ENCODE measurements at places on chromosomes 4 and X.

GRCh38 chr4:87053176-87053658, 118.4 kb downstream of the AFF1 start:
- DNase-seq, result no peak

- no peak for DNase-seq
Observed at GRCh38 chr4:15451866-15452765, 17.6 kb upstream of the CC2D2A start.

DNA sequence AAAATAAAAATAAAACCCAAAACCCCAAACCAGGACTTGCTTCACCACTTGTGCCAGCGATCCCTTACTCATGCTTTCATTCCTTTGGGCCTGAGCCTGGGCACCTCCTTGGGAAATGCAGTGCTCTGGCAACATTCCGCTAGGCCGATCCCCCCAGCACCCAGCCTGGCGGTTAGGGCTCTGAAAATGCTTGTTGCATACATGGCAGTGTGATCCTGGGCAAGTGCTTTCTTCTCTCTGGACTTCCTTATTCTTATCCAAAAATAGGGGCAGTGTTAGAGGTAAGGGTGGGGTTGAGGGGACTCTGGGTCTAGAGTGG, 4.6 kb downstream of the ZNF185 start:
- no peak for DNase-seq

DNA sequence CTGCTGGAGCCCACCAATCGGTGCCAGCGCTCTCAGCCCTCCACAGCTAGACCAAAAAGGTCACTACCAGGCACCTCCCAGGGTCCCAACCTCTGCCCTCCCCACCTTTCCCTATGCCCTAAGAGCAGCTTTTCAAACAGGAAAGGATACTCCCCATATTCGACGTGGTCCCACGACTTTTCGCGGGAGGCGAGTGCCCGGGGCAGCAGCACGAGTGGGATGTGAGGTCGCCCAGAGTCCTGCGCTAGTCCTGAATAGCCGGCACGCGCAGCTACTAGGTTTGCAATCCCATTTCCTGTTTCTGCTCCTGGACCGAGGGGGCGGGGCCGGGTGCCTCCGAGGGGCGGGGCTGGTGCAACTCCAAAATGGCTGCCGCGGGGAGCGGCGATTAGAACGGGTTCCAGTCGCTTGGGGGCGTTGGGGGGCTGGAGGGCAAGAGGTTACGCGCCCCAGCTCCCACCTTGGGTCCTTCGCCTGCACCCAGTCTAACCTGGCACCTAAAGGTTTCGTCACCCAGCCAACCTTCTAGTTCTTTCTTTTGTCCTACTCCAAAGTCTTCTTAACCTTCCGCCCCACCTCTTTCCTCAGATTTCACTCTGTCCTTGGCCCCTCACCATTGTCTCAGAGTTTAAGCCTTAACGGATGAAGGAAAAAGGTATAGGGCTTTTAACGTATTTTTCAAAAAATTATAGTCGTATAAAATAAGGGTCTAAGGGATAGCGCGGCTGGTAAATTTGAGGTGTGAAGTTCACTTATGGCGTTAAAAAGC, 85.0 kb upstream of the TENT5D start:
- no peak for DNase-seq

DNA sequence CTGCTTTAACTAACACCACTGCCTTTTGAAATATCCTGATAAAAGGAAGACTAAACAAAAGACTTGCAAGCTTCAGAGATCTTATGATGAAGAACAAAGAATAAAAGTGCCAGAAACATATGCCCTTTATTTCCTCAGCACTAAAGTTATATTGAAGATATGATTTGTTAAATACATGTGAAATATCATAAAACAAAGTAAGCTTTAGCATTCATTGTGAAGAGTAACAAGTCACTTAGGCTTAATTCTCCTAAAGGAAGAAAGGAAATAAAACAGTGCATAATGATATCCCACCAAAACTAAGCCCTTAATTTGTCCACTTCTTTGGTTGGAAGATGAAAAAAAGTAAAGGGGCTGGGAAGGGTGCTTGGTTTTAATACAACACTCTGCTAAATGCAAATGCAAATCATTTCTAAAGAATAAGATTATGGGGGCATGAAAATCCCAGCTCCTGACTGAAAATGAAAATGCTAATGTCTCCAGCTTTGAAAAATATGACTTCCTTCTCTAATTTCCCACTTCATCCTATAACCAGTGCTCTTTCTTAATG, 227.2 kb downstream of the FAT4 start:
- DNase-seq, result no peak

- DNase-seq, result no peak
Observed at GRCh38 chrX:43500246-43500645, 155.9 kb upstream of the MAOA start.

DNA sequence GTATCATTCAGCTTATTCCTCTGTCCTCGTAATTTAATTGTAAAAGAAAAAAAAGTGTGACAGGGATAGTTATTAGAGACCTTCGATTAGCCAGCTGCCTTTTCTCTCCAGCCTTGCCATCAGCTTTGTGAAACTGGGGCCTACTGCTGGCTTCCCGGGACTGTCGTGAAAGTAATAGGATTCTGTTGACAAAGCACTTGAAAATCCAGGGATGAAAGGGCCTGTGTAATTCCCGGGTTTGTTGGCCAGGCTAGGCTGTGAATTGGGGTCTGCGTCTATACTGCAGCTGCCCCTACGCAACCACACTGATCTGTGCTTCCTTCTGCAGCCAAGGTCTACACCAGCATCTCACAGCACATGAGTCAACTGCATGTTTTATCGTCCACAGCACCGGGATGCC, 120.4 kb upstream of the SCML1 start:
- DNase-seq, result no peak

DNA sequence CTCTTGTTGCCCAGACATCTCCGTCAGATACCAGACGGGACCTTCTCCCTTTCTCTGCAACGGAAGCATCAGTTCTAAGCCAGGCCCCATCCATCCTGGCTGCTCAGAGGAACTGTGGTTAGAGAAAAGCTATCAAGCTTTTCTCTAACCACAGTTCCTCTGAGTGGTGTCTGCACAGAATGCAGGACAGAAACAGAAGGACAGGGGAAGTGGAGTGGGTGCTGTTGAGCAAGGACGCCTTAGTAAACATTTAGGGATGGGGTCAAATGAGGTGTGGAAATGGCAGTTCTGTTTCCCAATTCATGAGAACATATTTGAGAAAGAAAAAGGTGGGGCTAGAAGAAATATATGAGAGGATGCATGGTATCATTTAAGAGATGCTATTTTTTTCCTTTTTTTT, 283.8 kb downstream of the CRLF2 start:
- no peak for DNase-seq

DNA sequence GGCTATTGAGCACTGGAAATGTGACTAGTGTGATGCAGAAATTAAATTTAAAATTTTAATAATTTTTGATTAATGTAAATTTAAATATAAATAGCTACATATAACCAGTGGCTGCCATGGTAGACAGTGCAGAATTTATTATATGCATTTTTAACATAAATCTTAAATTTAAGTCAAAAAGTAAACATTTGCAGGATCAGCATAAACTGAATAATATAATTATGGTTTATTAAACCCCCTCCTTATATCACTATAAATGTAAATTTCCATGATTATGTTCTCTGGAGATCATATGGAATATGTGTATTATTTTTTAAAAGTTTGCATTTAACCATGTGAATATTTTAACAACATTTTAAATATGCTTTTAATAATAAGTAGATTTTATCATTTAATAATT, 155.8 kb downstream of the TEX13C start:
- DNase-seq, result no peak

GRCh38 chr4:107877361-107877760, 52.6 kb downstream of the SGMS2 start:
- DNase-seq, result no peak

DNA sequence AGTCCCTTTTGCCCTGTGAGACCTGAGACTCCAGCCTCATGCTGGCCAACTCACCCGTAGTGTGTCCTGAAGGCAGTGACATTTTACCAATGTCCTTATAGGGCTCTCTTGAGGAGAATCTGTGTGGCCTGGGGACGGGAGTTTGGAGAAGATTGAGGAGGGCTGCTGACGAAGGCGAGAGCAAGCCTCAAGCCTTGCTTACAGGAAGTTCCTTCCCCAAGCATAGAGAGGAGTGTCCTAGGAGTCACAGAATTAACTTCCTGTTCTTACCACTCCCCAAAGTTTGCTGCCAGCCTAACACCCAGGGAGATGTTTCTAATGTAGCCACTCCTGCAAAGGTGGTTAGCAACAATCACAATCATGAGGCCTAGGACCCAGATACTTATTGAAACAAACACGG, at the start of gene NXF3:
Gene NXF3, minus strand, starts transcription at position 202 of the 400 bp plus-strand sequence. Its CDS starts 120 bp downstream, at position 82.
- no peak for DNase-seq

DNA sequence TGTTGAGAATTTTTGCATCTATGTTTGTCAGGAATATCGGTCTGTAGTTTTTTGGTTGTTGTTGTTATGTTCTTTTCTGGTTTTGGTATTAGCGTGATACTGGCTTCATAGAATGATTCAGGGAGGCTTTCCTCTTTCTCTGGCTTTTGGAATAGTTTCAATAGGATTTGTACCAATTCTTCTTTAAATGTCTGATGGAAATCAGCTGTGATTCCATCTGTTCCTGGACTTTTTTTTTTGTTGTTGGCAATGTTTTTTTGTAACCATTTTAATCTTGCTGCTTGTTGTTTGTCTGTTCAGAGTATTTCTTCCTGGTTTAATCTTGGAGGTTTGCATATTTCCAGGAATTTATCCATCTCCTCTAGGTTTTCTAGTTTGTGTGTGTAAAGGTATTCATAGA, 81.5 kb upstream of the GK2 start:
- no peak for DNase-seq

DNA sequence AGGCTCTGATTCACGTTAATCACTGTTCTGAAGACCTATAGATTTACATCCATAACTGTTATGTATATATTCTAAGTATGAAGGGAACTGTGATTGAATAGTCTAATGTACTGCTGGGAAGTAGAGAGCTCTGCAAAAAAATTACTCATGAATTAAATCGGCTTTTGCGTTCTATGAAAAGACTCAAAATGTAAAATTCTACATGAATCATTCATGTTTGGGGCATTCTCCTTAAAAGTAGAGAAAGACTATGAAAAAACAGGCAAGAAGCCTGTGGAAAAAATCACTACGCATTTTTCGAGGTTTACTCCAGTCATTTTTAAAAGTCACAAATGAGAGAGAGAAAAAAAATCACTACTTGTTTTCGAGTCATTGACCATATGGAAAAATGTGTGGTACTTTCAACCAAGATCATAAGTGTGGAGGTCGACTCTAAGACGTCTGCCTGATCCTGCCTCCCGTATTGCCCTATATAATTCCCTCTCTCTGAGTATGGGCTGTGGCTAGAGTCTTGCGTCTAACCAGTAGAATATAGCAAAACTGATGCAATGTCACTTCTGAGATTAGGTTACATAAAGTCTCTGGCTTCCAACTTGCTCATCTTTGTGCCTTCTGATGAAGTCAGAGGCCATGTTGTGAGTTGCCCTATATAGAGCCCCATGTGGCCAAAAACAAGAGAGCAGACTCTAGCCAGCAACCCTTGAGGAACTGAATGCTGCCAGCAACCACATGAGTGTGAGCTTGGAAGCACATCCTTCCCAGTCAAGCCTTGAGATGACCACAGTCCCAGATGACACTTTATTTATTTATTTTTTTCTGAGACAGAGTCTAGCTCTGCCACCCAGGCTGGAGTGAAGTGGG, 32.1 kb upstream of the VEGFD start:
- no peak for DNase-seq

Data from effector memory CD8-positive, alpha-beta T cell (primary cell).